Heart left ventricle (tissue), 16 donors: ENCODE measurements at places on chromosomes 16 and 17. TPM values are rescaled to one million over a fixed set of nuclear protein-coding genes. Genes with fewer than 3 reads are reported as not detected.

TRPV2 gene
- total RNA-seq = 14.4 TPM

DNA sequence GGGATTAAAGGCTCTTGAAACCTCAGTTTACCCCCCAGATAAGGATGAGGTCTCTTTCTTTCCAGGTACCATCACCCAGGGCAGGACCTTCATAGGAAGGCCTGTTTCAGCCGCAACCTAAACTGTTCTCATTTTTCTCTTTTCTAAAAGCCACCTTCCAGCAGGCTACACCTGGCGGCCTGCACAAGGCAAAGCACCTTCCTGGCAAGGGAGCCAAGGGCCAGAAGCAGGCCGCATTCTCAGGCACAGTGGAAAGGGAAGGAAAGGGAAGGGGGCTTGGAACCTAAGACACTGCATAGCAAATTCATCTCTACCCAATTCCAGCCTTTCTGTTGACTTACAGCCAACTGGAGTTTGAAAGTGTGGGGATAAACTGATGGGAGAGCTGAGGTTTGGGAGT, 8.9 kb upstream of the NDEL1 start:
- H3K36me3 ChIP-seq = no peaks in the 10 kb centered on the region
- H3K4me3 ChIP-seq = no peak overlapping the region
- H3K27ac ChIP-seq = no peak overlapping the region

SDK2 gene
- 1.5 TPM for total RNA-seq

MYCBPAP gene
- total RNA-seq = 0.42 TPM

ZPBP2 gene
- not detected for total RNA-seq

DPEP2 gene
- total RNA-seq = 0.75 TPM

GRCh38 chr16:60755907-60756306, 1280.3 kb downstream of the CDH8 start:
- DNase-seq = no peak
- no peaks in the 10 kb centered on the region for H3K4me1 ChIP-seq
- no peaks in the 10 kb centered on the region for H3K36me3 ChIP-seq
- no peak overlapping the region for H3K27ac ChIP-seq
